ENCODE measurements at places on chromosomes 4 and X.

DNA sequence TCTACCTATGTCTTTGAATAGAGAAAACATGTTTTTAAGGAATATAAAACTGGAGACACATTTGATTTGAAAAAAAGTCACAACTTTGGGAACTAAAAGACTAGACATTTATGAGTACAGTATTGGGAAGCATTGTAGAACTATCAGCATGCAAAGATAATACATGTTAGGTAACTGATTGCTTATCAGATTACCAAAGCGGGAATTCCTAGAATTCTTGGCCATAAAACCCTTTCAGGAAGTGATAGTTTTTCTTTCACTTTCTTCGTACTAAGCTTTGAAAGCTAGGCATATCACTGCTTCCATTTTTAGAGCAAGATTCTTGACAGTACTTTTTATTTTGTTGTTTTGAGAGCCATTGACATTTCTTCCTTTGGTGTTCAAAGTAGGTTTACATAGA is 646.6 kb upstream of the PITX2 start:
- DNase-seq, result no peak

- DNase-seq, result no peak
Observed at GRCh38 chr4:164800786-164801185, 46.9 kb downstream of the SMIM31 start.

DNA sequence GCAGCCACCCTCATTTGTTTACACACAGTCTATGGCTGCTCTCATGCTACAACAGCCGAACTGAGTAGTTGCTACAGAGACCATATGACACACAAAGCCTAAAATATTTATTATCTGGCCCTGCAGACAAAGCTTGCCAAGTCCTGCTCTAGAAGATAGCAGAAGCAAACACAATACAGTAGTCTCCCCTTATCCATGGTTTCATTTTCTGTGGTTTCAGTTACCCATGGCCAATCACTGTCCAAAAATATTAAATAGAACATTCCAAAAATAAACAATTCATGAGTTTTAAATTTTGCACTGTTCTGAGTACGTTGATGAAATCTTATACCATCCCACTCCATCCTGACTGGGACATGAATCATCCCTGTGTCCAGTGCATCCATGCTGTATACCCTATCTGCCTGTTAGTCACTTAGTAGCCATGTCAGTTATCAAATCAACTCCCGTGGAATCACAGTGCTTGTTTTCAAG is 40.2 kb upstream of the ZNF81 start:
- DNase-seq, result no peak

DNA sequence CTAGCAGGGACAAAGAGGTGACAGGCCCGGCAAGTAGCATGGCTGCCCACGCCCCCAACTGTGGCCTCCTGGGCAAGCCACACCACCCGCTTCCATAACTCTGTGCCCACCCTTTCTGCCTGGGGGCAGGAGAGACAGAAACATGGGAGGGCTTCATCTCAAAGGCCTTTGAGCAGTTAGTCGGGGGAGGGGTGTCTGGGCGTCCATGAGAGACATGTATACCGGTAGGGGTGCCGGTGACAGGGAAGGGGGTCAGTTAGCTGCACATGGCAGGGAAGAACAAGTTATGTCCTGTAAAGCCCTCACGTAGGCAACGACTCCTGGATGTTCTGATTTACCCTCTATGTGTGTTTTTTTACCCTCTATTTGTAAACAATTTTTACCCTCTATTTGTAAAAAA is 9.3 kb downstream of the PDZD4 start:
- DNase-seq, result no peak

GRCh38 chr4:125433453-125433852 is 118.7 kb downstream of the FAT4 start:
- DNase-seq, result no peak

Measured in glutamatergic neuron (in vitro differentiated cells).